ENCODE measurements at places on chromosomes 2 and 18.

GRCh38 chr2:239000500-239001073 is 152.7 kb downstream of the TWIST2 start:
- no peak for DNase-seq

GRCh38 chr2:20438334-20439192 is 8.3 kb upstream of the RHOB start:
- no peak for DNase-seq

DNA sequence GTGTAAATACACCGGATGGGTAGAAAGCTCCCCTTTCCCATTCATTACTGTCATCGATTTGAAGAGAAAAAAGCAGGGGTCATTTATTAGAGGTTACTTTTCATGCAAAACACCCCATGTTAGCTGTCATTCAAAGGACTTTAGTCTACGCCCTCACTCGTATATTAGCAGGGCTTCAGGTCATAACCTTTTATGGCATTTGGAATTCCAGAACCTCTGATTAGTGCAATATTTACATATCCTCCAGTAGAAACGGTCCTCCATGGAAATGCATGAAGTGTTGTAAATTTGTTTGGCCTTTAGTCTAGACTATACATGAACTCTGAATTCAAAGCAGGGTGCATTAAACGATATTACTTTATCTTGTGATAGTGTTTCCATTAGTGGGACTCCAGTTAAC is 180.5 kb downstream of the ZNF516 start:
- DNase-seq, result no peak

- DNase-seq, result no peak
Observed at GRCh38 chr18:1571206-1571605, 666.5 kb downstream of the ADCYAP1 start.

- no peak for DNase-seq
Observed at GRCh38 chr2:240183006-240183874, 42.8 kb upstream of the OTOS start.

- no peak for DNase-seq
Observed at GRCh38 chr2:3422161-3422779, 42.8 kb downstream of the TRAPPC12 start.

DNA sequence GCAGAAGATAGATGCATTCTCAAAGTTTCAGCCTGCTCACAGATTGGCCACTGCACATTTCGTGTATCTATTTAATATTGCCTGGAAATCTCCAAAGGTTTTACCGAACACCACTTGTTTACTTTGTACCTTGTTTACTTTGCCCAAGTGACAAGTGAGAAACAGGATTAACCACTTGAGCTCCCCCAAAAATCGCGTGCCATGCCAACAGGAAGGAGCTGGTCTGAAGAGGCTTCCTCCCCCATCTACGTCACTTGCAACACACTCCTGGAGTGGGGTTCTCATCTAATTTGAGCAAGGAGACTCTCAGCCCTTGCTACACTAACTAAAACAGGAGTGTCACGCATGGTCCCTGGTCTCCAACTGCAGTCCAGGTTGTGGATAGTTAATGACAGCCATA is 212.5 kb upstream of the TMEM200C start:
- DNase-seq, result no peak

DNA sequence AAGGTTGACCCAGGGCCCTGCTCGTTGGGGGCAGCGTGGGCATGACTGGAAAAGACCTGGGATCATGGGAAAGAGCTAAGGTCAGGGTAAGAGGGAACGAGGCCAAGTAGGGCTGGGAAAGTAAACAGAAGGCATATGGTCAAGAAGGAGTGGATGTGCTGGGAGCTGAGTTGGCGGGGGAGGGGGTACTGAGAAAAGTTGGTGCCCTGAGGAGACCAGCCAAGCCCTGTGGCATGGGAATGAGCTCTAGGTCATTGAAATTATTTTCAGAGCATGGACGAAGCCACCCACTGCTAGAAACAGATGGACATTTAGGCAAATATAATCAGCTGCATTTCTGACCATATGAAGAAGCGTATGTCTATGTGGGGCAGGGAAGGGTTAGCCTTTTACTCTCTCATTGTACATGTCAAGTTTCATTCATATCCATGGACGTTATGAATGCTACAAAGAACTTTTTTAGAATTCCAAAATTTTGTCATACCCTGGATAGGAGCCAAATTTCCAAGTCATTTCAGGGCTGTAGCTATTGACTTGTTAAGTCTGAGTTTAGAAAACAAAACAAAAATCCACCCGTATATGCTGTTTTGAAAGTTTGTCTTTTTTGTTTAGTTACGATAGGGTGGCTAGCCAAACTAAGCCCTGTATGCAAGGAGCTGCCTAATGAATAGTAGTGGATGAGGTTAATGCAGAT is 19.1 kb downstream of the MAPRE2 start:
- no peak for DNase-seq

- no peak for DNase-seq
Observed at GRCh38 chr2:227267410-227268115, 57.5 kb upstream of the MFF start.

- no peak for DNase-seq
Observed at GRCh38 chr18:76633588-76634269, 138.7 kb upstream of the ZNF516 start.

DNA sequence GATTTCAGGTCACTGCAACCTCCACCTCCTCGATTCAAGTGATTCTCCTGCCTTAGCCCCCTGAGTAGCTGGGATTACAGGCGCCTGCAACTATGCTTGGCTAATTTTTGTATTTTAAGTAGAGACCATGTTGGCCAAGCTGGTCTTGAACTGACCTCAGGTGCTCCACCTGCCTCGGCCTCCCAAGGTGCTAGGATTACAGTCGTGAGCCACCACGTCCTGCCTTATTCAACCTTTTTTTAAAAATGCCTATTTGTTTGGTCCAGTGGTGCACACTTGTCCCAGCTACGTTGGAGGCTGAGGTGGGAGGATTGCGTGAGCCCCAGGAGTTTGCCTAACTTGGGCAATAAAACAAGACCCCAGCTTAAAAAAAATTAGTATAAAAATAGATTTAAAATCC is 43.3 kb downstream of the CYP20A1 start:
- DNase-seq, result no peak

- DNase-seq, result no peak
Observed at GRCh38 chr2:41806286-41806685, 241.5 kb upstream of the PKDCC start.

- no peak for DNase-seq
Observed at GRCh38 chr2:219663116-219663762, 35.8 kb downstream of the SLC4A3 start.

- DNase-seq, result peak; percentile 66
Observed at GRCh38 chr2:205014201-205014600, 468.9 kb downstream of the PARD3B start.

GRCh38 chr2:219596954-219597551 is 604 bp upstream of the STK11IP start:
- no peak for DNase-seq

GRCh38 chr2:160417745-160418397 is 75.7 kb downstream of the RBMS1 start:
- DNase-seq, result no peak

- DNase-seq, result no peak
Observed at GRCh38 chr2:158518084-158518483, 61.3 kb downstream of the PKP4 start.

- no peak for DNase-seq
Observed at GRCh38 chr2:102241616-102242305, 54.9 kb downstream of the IL1RL2 start.

DNA sequence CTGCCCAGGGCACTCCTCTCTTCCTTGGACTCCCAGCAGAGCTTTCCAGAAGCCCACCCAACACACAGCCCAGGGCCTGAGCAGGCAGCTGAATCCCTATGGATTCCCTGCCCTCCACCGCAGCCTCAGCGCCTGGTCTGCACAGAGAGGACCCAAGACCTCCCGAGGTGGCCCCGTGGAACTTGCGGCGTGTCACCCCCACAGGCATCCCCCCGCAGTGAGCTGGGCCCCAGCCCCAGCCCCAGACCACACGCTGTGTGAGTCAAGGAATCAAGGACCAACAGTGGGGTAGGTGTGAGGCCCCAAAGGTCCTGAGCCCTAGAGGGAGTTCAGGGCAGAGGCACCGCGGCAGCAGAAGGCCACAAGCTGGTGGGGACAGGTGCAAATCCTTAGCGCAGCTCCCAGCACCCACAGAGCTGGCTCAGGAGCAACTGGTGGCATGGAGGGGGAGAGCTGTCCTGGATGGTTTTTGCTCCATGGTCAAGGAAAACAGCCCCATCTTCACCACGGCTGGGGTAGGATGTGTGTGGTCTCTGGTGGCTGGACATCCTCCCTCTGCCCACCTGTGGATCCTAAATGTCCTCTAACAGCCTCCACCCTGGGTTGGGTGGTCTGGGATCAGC is 8.5 kb downstream of the HS6ST1 start:
- DNase-seq, result no peak

GRCh38 chr2:97951155-97951680 is 44.5 kb downstream of the TMEM131 start:
- DNase-seq, result peak; percentile 28

DNA sequence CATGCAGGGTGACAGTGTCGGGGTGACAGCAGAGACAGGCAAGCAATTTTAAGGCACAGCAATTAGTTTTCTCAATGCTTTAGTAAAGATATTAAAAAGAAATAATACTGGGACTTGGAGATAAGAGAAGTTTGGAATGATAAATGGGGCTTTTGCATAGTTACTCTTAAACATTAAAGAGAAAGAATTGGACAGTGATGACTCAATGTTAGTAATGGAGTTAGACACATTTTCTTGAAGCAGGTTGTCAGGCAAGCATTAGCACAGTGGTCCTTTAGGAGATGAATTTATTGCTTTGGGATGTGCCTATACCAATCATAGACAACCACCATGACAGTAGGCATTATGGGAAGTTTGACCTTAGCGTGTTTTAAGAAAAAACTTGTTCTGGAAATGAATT is 228.3 kb upstream of the RAB12 start:
- DNase-seq, result no peak

- no peak for DNase-seq
Observed at GRCh38 chr2:235230821-235231601, 262.8 kb upstream of the AGAP1 start.

Data from hematopoietic multipotent progenitor cell treated with erythropoietin and hydrocortisone succinate and interleukin-3 and kit ligand, for 8 days (in vitro differentiated cells).